Thymus (tissue), 14 donors: ENCODE measurements at places on chromosomes 3 and 15. TPM values are rescaled to one million over a fixed set of nuclear protein-coding genes. Genes with fewer than 3 reads are reported as not detected.

- H3K36me3 ChIP-seq: no peaks in the 10 kb centered on the region
- no peak overlapping the region for H3K27ac ChIP-seq
- no peak overlapping the region for H3K4me3 ChIP-seq
- no peaks in the 10 kb centered on the region for H3K4me1 ChIP-seq
Observed at GRCh38 chr3:67580430-67581000, 73.9 kb downstream of the SUCLG2 start.

GRCh38 chr15:100628746-100629145 is 26.4 kb downstream of the ASB7 start:
- no peak overlapping the region for H3K27ac ChIP-seq
- H3K4me3 ChIP-seq: no peak overlapping the region
- no peaks in the 10 kb centered on the region for H3K27me3 ChIP-seq
- H3K4me1 ChIP-seq: no peaks in the 10 kb centered on the region
- DNase-seq: no peak

DNA sequence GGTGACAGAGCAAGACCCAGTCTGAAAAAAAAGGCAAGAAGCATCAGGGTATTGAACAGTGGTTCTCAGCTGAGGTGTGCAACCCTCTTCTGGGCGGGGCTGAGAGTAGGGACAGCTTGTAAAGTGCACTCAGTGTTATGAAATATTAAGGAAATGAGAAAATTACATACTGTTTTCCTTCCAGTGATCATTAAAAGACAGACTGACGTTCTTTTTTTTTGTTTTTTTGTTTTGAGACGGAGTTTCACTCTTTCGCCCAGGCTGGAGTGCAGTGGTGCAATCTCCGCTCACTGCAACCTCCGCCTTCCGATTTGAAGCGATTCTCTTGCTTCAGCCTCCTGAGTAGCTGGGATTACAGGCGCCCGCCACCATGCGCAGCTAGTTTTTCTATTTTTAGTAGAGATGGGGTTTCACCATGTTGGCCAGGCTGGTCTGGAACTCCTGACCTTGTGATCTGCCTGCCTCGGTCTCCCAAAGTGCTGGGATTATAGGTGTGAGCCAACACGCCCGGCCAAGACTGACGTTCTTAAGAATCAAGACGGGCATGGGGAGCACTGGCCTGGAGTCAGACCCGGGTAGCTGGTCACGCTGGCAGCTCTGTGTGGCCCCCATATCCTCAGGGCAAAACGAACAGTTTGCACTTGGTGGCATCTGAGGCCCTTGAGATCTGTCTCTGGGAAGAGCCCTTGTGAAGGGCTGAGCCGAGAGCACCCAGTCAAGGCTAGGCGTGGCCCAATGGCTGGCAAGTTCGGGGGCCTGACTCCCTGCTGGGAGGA is 11.4 kb downstream of the MAN2A2 start:
- no peak overlapping the region for H3K4me3 ChIP-seq
- H3K36me3 ChIP-seq: peaks cover 77% of the 10 kb centered on the region
- H3K27me3 ChIP-seq: no peaks in the 10 kb centered on the region
- H3K27ac ChIP-seq: no peak overlapping the region

DNA sequence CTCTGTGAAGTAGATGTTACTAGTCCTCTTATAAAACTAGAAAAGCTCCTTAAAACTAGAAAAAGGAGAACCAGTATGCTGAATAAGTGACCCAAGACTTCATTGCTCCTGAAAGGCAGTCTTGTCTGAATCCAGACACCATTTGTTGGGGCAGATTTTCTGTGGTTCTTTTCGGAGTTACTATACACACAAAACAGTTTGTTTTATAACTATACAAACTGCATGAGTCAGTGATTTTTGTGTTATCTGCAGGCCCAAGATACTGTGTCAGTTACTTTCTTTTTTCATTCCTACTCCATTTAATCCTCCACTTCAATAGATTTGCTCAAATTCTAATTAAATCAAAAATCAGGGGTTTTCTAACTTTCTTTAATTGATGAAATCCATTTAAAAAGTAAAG is 244.6 kb downstream of the ARPP21 start:
- no peak overlapping the region for H3K4me3 ChIP-seq
- H3K4me1 ChIP-seq: no peaks in the 10 kb centered on the region
- H3K27me3 ChIP-seq: no peaks in the 10 kb centered on the region
- DNase-seq: no peak
- no peaks in the 10 kb centered on the region for H3K36me3 ChIP-seq
- no peak overlapping the region for H3K27ac ChIP-seq

GRCh38 chr3:185251272-185251671 is 2.6 kb downstream of the EHHADH start:
- no peaks in the 10 kb centered on the region for H3K36me3 ChIP-seq
- peaks cover 3% of the 10 kb centered on the region for H3K4me1 ChIP-seq
- H3K27me3 ChIP-seq: no peaks in the 10 kb centered on the region
- no peak for DNase-seq
- H3K27ac ChIP-seq: no peak overlapping the region

DNA sequence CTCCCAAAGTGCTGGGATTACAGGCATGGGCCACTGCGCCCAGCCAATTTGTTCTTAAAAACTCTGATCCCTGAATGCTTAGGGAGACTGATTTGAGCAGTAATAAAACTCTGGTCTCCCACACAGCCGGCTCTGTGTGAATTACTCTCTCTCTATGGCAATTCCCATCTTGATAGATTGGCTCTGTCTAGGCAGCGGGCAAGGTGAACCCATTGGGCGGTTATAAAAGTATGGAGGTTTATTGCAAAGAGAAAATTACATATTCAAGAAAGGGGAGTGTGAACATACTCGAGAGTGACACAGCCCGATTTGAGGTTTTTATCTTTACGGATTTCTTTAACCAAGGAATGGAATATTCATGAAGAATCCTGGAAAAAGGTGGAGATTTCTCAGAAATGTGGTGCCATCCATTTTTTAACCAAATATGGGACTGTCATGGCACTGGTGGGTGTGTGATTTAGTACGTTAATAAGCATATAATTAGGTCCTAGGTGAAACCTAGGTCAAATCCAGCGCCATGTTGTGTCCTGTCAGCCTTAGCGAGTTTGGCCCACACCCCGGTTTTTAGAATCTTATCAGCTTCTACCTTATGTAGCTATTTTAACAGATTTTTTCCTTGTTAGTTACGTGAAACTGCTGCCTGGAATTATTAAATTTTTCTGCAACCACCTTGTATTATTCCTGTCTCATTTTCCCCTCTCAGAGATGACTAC is 7.2 kb upstream of the GMPS start:
- H3K27me3 ChIP-seq: no peaks in the 10 kb centered on the region
- no peak overlapping the region for H3K27ac ChIP-seq
- H3K4me1 ChIP-seq: no peaks in the 10 kb centered on the region
- H3K36me3 ChIP-seq: no peaks in the 10 kb centered on the region

- no peaks in the 10 kb centered on the region for H3K27me3 ChIP-seq
- H3K4me1 ChIP-seq: no peaks in the 10 kb centered on the region
- no peak overlapping the region for H3K4me3 ChIP-seq
- H3K36me3 ChIP-seq: no peaks in the 10 kb centered on the region
Observed at GRCh38 chr3:125403789-125404188, 28.7 kb upstream of the ZNF148 start.

The MEIS2 gene
- 20.8 TPM for total RNA-seq

The MOBP gene
- 0.05 TPM for total RNA-seq

The ARHGEF26 gene
- 1.3 TPM for total RNA-seq
